Fibroblast of the aortic adventitia (primary cell): ENCODE measurements at places on chromosomes 1 and 21. TPM values are rescaled to one million over a fixed set of nuclear protein-coding genes. Genes with fewer than 3 reads are reported as not detected.

DNA sequence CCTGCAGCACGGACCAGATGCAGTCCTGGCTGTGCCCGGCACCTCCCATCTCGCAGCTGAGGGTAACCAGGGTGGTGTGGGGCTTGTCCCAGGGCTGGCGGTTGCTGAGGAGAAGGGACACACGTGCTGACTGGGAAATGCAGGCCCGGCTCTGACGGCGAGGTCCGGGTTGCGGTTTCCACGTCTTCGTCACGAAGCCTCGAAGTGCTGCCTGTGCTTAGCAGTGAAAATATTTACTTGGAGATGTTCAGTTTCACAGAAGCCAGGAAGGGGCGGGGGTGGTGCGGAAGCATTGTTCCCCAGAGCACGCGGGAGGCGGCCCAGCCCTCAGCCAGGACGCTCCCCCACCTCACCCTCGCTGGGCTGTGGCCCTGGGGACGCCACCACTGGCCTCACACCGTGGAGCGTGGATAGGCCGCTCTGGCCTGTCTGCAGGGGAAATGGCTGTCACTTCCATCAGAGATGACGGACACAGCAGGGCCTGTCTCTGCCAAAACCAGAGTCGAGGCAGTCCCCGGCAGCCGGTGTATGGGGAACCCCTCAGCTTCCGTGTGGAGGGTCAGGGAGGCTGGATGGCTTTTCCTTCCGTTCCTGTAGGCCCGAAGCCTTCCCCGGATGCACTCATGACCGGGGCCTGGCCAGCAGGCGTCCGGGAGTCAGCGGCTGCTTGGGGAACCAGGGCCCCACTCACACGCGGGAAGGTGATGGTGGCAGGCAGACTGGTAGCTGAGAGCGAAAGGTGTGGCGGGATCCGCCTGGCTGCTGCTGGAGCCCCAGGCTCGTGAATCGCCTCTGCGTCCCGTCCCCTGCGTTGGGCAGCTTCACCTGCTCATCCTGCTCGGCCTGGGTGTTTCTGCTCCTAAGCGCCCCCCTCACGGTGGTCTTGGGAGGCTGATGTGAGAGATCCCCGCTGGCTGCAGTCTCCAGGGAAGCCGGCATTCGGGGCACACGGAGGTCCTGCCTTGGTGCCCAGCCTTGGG is 14.7 kb upstream of the POFUT2 start:
- DNase-seq = no peak

GRCh38 chr21:41427556-41427955 is 1.5 kb downstream of the MX1 start:
- no peak for DNase-seq

DNA sequence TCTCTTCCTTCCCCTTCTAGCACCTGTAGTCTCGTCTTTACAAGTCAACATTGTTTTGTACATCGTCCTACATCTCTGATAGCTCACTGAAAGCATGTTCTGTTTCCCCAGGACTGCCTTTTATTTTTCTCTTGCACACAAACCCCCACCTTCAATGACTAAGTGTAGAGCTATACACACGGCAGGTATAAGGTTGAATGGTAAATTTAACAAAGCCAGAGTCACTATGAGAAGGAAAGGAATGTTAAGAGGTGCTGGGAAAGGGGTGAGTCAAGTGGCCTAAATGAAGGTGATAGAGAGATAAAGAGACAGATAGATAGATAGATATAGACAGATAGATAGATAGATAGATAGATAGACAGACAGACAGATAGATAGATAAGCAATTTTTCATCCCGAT is 134.3 kb upstream of the ATP1B1 start:
- DNase-seq = no peak

DNA sequence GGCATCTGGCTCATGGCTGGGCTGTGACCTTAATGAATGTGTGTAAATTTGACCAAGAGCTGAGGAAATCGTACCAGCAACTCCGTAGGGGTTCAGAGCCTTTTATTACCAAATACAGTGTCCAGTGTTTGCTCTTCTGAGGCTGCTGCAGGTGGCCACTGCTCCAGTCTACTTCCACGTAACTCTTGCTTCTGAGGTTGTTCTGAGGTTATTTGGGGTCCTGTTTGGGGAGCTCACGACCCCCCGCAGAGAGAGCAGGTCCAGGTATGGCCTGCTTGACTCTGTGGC is 33.6 kb downstream of the MAN1C1 start:
- DNase-seq = no peak

DNA sequence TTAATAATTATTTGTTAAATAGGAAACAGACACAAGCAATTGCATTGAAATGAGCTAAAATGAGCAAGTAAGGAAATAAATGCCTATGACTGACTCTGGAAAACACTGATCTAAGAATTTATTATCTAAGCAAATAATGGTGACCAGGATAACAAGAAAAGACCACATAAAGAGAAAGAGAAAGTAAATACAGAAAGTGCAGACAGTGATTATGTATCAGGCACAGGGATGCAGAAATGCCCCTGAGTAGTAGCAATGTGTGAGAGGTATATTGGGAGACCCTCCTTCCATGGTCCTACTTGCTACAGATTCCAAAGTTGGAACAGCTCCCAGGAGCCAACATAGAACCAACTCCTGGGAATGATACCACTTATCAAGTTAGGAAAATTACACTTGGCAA is 33.3 kb upstream of the MUTYH start:
- no peak for DNase-seq

DNA sequence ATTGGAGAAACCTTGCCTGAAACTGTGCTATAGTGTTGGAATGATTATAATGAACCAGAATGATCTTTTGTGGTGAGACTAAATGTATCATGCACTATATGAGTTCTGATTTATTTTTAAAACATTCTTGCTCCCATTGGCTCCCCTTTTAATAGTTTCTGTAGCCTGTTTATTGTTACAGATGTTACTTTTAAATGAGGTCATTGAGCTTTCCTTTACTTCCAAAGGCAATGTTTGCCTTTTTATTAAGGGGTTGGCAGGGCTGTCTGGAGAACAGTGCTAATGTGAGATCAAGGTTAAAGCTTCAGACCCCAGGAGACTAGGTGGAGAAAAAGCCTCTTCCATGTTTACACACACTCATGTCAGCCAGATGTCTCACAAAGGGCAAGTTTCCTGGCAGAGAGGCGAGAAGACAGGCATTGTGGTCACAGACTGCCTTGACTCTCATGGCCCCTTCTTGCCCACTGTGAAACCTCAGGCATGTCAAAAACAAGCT is 120.6 kb upstream of the RAVER2 start:
- peak; percentile 48 for DNase-seq

GRCh38 chr1:183231545-183231944 is 45.5 kb downstream of the LAMC2 start:
- DNase-seq = no peak

GRCh38 chr1:185693654-185694053 is 40.5 kb upstream of the HMCN1 start:
- DNase-seq = no peak

Gene CDK11A
- 9.8 and 26.5 TPM in 2 replicates for total RNA-seq

Gene TTC34
- total RNA-seq = 0.27 and 0.41 TPM in 2 replicates
